Stimulated activated CD4-positive, alpha-beta T cell treated with anti-CD3 and anti-CD28 coated beads, Interleukin-4, amount 100 ng/mL, for 48 hours (primary cell): ENCODE measurements at places on chromosomes 3 and 15.

- no peak for DNase-seq
Observed at GRCh38 chr3:62246094-62246493, 127.3 kb downstream of the FEZF2 start.

DNA sequence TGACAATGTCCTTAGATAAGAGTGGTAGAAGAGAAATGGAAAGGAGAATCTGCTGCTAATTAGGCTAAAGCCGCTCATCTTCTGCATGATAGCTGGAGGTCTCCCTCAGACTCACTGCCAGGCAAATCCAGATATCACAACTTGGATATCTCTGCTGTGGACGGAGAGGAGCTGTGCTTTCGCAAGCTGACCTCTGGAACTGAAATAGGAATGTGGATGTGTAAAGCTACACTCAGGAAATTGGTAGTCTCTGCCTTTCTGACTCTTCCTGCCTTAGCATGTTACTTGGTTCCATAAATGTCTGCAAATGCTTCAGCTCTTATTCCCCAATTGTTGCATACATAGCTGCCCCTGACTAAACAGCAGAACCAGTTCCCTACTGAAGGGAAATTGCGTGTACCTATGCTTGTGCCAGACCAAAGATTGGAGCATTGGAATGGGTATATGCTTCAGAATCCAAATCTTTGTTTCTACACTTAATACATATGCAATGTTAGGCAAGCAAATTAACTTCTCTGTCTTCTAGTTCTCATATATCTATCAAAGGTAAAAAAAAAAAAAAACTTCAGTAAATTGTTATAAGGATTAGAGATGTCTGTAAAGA, 74.7 kb upstream of the ROBO2 start:
- DNase-seq, result no peak

DNA sequence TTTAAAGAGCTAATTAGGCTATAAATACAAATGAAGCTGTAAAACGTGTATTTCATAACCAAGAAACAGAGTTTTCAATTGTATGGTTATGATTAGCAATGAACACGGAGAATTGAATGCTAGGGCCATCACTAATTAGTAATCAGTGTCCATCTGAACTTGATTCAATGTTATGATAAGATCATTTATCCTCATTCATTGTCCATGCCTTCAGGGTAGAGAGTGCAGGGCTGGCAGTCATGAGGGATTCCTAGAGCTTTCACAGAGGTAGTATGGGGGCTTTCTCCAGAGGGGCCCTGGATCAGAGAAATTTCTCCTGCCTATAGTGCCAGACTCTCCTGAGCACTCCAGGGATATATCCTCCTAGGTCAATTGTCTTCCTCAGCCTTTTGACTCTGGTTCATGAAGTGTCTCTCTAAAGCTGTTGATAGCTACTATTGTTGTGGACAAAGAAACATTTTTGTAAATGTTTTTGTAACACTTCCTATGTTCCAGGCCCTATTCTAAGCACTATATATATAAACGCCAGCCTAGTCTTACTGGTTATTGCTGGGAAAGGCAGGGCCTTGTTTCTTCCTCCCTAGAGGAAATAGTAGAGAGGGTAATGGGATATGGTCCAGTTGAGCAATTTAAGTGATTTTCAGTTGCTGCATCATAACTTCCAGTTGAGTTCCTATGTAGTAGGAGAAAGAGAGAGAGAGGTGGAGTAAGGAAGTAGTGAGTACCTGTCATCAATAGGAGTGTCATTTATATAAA, 249.0 kb downstream of the NFKBIZ start:
- no peak for DNase-seq

DNA sequence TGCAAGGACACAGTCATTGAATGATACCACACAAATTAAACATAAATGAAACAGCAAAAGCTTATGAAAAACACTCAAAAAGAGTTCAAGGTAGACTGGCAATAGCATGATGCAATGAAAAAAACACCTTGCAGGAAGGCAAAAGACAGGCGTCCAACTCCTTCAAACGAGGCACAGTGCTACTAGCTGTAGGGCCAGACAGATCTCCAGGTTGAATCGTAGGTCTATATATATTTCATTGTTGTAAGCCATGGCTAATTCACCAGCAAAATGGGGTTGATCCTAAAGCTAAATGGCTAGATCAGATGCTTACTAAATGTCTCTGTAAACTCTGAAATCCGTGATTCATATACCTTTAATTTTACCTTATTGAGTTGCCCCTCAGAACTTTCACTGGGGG, 94.2 kb downstream of the THRB start:
- DNase-seq, result no peak

DNA sequence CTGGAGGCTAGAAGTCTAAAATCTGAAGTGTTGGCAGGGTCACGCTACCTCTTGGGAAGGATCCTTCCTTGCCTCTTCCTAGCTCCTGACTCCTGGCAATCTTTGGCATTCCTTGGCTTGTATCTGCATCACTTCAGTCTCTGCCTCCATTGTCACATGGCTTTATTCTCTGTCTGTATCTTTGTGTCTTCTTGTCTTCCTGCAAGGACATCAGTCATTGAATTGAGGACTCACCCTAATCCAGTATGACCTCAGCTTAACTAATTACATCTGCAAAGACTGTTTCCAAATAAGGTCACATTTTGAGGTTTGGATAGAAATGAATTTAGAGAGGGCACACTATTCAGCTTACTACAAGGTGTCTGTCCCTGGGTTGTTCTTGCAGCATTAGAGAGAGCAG, 31.1 kb upstream of the UTS2B start:
- DNase-seq, result no peak

DNA sequence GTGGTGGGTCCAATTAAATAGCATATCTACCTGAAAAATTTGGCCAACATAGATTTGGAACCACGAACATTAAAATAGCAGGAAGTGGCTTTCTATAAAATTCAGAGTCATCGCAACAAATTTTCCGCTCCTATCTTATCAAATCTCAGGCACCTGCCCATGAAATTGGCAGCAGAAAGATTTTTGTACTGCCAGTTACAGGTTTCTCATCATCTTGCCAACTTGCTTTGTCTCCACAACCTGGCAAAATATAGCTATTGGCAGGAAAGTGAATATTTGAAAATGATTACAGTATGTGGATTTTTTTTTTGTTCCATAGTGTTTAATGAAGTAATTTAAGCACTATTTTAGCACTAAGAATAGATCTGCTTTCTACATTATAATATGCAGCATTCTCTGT, 161.6 kb upstream of the LRRC3B start:
- DNase-seq, result no peak

GRCh38 chr3:38457111-38458003, 3.7 kb downstream of the ACVR2B start:
- DNase-seq, result no peak

- DNase-seq, result no peak
Observed at GRCh38 chr3:154625756-154626155, 195.8 kb upstream of the GPR149 start.

DNA sequence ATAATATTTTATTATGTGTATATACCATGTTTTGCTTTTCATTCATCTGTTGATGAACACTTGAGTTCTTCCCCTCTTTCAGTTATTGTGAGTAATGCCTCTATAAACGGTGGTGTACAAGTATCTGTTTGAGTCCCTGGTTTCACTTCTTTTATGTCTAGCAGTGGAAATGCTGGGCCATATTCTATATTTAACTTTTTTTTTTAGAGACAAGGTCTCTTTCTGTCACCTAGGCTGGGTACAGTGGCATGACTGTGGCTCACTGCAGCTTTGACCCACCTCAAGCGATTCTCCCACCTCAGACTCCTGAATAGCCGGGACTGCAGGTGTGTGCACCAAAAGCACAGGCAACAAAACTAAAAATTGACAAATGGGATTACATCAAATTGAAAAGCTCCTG, 19.9 kb downstream of the GOLM2 start:
- no peak for DNase-seq

GRCh38 chr15:70632491-70633102, 130.8 kb downstream of the UACA start:
- no peak for DNase-seq

- no peak for DNase-seq
Observed at GRCh38 chr3:25043177-25043576, 384.9 kb upstream of the RARB start.

- DNase-seq, result no peak
Observed at GRCh38 chr15:56972426-56972825, 54.0 kb downstream of the TCF12 start.

DNA sequence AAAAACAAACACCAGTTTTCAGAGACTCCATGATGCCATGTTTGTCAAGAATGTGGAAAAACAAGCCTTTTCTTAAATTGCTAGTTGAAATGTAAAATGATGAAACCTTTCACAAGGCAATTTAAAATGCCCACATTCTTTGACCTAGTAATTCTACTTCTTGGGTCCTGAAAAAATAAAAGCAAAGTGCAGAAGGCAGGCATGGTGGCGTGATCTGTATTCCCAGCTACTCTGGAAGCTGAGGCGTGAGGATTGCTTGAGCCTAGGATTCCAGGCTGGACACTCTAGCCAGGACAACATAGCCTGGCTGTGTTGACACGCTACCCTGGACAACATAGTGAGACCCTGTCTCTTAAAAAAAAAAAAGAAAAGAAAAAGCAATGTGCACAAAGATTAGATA, 4.3 kb upstream of the MORF4L1 start:
- no peak for DNase-seq

GRCh38 chr3:72633121-72633520, 215.1 kb downstream of the SHQ1 start:
- DNase-seq, result no peak

DNA sequence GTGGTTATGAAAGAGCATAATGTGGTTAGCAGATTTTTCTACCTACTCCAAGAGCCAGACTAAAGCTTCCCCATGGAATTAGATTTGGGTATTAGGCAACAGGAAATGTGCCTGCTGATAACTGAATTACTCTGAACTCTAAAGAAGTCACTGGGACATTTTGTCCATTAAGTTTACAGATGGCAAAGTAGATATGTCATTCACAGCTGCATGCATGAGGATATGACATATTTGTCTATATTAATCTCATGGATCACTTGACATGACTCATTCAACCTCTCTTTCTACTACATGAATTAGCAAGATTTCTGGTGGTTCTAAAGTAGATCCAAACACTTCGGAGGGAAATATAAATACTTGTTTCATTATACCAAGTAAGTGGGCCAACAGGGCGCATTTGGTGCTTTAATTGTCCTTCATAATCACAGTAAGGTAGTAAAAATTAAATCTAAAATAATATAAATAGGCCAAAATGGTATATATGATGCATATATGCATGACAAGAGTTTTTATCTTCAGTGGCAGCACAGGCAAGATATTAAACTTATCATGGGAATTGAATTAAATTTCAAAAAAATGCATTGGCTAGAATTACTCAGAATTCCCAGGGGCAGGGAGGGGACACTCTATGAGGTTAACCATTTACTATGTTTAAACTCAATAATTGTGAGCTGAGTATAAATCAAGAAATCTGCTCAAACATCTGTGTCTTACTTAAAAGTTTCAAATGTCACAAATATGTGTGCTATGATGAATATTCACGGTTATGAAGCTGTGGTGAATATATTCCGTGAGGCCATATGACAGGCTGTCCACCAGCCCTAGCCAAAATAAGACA, 365.3 kb upstream of the KCNMB2 start:
- no peak for DNase-seq

DNA sequence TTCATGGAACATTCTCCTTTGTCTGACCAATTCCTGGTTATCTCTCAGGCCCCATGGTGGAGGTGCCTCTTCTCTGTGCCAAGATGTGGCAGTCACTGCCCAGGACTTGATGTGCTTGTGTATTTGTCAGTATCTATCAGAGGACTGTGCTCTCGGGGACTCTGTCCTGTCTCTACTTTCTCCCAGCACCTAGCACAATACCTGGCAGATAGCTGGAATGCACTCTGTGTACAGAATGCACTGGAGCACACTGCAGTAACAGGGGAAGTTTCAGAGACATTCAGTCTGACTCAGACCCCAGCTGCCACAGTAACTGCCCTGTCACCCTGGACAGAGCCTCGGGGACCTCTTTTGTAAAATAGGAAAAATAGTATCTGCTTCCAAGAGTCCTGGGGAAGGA, 34.6 kb upstream of the SV2B start:
- no peak for DNase-seq

DNA sequence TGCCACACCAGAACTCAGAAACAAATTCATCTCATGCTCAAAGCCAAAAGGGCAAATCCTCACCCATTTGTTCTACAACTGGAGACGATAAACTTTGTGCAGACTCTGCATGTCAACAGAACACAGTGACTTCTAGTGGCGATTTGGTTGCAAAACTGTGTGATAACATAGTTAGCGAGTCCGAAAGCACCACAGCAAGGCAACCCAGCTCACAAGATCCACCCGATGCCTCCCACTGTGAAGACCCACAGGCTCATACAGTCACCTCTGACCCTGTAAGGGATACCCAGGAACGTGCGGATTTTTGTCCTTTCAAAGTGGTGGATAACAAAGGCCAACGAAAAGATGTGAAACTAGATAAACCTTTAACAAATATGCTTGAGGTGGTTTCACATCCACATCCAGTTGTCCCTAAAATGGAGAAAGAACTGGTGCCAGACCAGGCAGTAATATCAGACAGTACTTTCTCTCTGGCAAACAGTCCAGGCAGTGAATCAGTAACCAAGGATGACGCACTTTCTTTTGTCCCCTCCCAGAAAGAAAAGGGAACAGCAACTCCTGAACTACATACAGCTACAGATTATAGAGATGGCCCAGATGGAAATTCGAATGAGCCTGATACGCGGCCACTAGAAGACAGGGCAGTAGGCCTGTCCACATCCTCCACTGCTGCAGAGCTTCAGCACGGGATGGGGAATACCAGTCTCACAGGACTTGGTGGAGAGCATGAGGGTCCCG, 199.7 kb downstream of the AKAP13 start:
- no peak for DNase-seq

DNA sequence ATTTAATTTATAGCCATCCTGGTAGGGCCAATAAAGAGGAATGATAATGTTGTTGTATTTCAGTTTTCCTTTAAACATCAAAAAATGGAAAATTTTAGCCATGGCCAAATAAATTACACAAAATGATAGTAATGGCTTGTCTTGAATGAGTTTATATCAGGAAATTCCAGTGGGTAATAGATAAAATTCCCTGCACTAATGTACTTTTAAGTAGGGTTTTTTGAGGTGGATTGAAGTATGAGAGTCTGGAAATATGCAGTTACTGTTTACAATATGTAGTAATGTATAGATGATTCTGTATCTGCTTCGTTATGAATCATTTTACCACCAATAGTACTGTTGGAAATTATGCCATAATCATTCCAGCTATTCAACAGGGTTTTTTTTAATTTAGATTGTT, 219.4 kb upstream of the ROBO2 start:
- no peak for DNase-seq

- no peak for DNase-seq
Observed at GRCh38 chr3:77320514-77320913, 280.6 kb downstream of the ROBO2 start.

DNA sequence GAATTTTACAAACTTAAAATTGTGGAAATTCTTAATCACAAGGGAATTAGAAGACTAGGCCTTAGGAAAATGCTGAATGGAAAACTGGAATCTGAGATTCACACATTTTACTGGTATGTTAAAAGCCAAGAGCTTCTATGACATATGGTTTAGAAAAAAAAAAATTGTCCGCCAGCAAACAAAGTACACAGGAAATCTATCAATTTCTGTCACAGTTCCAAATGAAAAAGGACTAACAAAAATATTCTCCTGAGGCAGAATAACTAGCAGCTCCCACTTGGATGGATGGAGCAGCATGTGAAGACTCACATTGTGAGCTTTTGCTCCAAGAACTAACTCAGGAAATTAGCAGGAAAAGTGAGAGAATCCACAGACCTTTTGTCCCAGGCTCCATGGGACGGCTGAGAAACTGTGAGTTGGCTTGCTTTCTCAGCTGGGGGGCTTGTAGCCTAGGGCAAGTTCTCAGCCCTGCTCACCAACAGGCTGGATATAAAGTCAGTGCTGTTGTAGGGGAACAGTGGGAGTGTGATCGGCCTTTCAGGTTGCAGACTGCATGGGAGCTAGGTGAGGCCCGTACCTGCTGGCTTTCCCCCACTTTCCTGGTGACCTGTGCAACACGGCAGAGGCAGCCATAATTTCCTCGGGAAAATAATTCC, 731.1 kb upstream of the SGO1 start:
- no peak for DNase-seq
